CD14-positive monocyte (primary cell): ENCODE measurements at places on chromosomes 6 and 20. TPM values are rescaled to one million over a fixed set of nuclear protein-coding genes. Genes with fewer than 3 reads are reported as not detected.

CGA gene
- not detected for polyA plus RNA-seq

SDCBP2 gene
- polyA plus RNA-seq = 0.71 TPM

SLC35D3 gene
- polyA plus RNA-seq = not detected in 2 replicates

PRDM1 gene
- 1.8 TPM for polyA plus RNA-seq

MUC21 gene
- polyA plus RNA-seq = not detected

HLA-DQB1 gene
- polyA plus RNA-seq = 638 TPM

DEFB127 gene
- not detected for polyA plus RNA-seq

MMP24 gene
- polyA plus RNA-seq = not detected

ANKRD66 gene
- polyA plus RNA-seq = not detected

SRXN1 gene
- 62.4 TPM for polyA plus RNA-seq

KCNB1 gene
- not detected for polyA plus RNA-seq

BMP6 gene
- not detected for polyA plus RNA-seq

AVP gene
- not detected for polyA plus RNA-seq

ZNF311 gene
- polyA plus RNA-seq = 0.05 TPM

SOX4 gene
- polyA plus RNA-seq = 14.1 and 15.7 TPM in 2 replicates

CST2 gene
- polyA plus RNA-seq = not detected

CD83 gene
- 84.7 TPM for polyA plus RNA-seq

NKAIN2 gene
- not detected for polyA plus RNA-seq

OR2H2 gene
- not detected for polyA plus RNA-seq

RNF144B gene
- polyA plus RNA-seq = 27.9 TPM

OPN5 gene
- not detected for polyA plus RNA-seq

PLEKHG1 gene
- 0.02 TPM for polyA plus RNA-seq

GATA5 gene
- polyA plus RNA-seq = not detected

SMLR1 gene
- not detected for polyA plus RNA-seq

RAD21L1 gene
- polyA plus RNA-seq = not detected in 2 replicates

UBD gene
- not detected for polyA plus RNA-seq

HIVEP2 gene
- 0.64 TPM for polyA plus RNA-seq

EMILIN3 gene
- not detected for polyA plus RNA-seq

BTBD3 gene
- polyA plus RNA-seq = 4.4 TPM
